ENCODE measurements at places on chromosomes 2 and 18.

DNA sequence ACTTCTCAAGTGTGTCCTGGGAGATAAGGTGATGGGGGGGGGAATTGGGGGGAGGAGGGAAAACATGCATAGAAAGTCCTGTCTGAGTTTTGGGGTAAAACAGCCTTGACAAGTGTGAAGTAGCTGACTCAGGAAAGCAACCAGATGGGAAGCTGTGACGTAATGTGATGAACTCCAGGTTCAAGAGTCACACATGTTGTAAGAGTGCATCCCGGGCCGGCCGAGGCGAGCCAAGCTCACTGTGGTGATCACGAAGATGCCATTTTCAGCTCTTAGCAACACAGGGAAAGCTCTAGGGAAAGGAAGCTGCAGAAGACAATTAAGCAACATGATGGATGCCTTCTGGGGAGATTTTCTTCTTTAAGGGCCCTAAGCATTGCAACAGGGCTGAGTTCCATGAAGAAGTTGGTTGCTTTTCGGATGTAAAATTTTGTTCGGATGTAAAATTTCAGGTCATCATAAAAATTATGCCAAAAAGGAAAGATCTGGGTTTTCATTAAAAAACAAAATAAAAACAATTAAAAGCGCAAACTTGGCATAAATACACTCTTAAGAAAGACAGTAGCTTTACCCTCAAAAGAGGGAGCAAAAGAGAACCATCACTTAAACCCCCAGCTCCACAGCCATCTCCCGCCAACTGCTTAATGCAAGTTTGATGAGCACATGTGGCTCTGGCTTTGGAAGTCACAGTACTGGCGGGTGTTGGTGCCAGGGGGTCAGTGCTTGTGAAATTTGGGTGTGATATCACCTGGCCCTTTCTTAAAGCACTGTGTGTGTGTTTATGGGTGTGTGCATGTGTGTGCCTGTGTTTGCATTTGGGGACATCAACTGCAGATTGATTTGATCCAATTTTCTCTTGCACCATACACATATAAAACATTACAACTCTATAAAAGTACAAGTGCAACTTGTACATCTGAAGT lies 19.1 kb downstream of the SERTAD2 start:
- peak; percentile 70 for DNase-seq

DNA sequence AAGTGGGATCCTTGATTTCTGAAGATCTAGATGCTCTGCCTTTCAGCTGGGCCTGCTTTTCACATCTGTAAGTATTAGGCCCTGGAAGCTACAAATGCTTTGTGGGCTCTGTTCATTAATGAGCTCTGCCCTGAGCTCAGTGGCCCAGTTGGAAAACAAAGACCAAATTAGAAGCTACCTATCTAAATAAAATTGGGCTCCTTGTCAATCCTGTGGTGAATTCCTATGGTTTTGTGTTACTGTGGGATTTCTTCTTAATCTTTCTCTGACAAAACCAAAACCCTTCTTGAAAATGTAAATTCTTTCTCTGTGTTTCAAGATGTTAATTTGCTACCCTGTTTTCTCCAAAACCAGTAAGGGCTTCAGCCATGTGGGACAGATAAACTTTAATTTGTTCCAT lies 219.0 kb upstream of the HS6ST1 start:
- DNase-seq, result no peak

- DNase-seq, result no peak
These were observed 67.0 kb upstream of the SERTAD2 start for GRCh38 chr2:64720535-64721319.

DNA sequence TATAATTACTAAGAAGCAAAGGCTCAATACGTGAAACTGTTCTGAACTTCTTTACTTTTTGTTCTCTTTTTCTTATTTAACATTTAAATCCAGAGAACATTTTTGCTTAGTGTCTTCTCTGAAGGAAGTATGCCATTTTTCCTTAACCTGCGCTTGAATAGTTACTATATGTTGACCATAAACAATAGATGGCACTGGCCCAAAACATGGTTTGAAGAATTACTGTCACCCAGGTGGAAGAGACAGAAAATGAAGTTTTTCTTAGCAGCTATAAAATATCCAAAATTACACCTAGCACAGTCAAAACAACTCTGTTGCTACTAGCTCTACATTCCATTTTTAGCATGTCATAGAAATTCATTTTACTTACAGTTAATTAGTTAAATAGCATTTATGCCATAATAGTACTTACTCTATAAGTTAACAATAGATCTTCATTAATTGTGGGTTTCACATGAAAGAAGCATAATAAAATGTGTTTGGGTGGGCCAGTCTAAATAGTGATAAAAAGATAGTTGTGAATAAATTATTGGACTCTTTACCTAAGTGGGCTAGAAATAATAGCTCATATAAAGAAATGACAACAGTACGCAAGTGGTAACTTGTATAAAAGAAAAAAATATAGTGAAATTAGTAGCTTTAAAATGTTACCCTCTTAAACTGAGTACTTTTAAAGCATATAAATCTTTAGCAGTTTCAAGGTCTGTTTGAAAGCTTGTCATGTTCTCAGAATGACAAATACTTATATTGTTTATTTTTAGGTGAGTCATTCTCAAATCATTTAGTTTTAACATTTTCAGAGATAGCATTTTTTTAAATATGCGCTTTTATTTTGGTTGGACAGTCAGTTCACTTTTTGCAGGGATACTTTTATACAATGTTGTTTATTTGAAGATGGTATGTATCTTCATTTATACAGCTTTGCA lies 3.7 kb downstream of the ETAA1 start:
- DNase-seq, result peak; percentile 24

GRCh38 chr2:132668987-132669907 lies 758 bp downstream of the LYPD1 start:
- DNase-seq, result no peak

- DNase-seq, result no peak
These were observed 88.0 kb downstream of the ZFP36L2 start for GRCh38 chr2:43138441-43138840.

GRCh38 chr18:46148810-46149209 lies 44.6 kb downstream of the HAUS1 start:
- peak; percentile 44 for DNase-seq

- DNase-seq, result no peak
These were observed 19.4 kb downstream of the RBBP8 start for GRCh38 chr18:22952525-22952924.

DNA sequence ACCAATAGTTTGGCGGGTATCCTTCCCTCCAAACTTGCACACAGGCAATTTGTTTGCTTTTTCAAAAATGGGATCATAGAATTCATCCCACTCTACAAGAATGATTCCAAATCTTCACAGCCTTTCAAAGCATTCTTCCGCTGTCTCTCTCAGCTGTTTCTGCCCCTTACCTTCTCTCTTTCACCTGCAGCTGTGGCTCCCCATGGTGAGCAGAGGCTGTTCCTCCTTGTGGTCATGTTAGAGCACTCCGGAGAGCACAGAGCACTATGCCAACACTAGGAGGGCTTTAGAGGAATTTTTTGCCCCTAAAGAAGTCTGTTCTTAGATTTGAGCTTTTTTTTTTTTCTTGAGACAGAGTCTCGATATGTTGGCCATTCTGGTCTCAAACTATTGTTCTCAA lies 30.4 kb downstream of the MTHFD2 start:
- DNase-seq, result no peak

GRCh38 chr18:74682991-74683297 lies 85.3 kb downstream of the ZNF407 start:
- peak; percentile 65 for DNase-seq

Data from fibroblast of skin of right quadriceps (primary cell).